ENCODE measurements at places on chromosomes 12 and 14.

- no peak for DNase-seq
Measured at GRCh38 chr14:68603533-68604360, 189.1 kb downstream of the ZFP36L1 start.

DNA sequence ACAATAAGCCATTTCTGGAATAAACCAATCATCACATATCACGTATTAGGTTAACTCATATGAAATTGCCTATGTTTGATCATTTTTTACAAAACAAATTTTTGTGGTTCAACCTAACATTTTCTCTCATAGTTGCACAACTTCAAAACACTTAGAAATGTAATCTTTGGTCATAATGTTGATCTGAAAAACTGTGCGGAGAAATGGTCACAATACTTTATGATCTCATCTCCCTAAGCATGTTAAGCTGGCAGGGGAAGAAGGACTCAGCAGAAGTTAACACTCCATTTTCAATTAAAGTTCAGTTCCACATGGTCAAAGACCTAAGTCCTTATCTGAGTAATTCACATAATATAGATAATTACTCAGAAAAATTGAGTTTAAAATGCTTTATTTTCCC, 194.8 kb downstream of the CAPZA3 start:
- DNase-seq = no peak

- no peak for DNase-seq
Measured at GRCh38 chr12:22196236-22196635, 138.3 kb downstream of the ST8SIA1 start.

GRCh38 chr12:645563-646071, 17.6 kb downstream of the NINJ2 start:
- DNase-seq = no peak

- DNase-seq = no peak
Measured at GRCh38 chr12:45615268-45615667, 114.2 kb upstream of the ARID2 start.

DNA sequence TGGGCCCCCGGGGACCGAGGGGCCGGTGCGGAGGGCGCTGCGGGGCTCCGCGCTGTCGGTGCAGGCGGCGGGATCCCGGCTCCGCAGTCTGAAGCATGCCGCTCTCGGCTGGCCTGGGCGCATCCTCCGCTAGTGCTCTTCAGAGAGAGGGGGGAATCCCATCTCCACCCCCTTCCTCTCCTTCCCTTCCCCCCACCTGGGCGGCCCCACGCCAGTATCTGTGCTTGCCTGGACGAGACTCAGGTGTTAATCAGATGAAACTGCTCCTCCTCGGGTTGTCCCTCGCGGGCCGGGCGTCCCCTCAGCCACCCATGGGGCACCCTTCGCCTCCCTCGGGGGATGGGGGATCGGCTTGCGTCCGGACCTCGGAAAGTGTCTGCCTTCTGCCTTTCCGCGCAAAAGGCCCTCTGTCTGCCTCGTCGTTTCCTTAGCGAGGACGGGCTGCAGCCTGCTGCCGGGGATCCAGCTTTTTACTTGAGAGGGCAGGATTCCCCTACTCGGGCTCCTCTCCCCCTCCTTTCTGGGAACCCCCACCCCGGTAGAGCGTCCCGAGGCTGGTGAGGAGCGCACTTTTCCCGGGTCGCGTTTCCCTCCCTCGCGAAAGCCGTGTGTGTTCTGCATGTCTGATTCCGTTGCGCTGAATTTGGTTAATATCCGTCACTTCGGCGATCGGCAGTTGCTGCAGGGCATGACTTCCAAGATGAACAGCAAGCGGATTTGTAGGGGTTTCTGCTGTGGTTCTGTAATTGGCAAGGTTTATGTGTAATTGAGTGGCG, 1.1 kb downstream of the GPHN start:
- DNase-seq = no peak

GRCh38 chr12:124026755-124027745, 54.0 kb downstream of the ZNF664 start:
- DNase-seq = no peak

GRCh38 chr14:51473808-51474565, 177.7 kb upstream of the FRMD6 start:
- no peak for DNase-seq

GRCh38 chr12:124733086-124733485, 130.6 kb downstream of the SCARB1 start:
- no peak for DNase-seq

GRCh38 chr14:76456200-76456599, 80.3 kb downstream of the ESRRB start:
- DNase-seq = no peak

DNA sequence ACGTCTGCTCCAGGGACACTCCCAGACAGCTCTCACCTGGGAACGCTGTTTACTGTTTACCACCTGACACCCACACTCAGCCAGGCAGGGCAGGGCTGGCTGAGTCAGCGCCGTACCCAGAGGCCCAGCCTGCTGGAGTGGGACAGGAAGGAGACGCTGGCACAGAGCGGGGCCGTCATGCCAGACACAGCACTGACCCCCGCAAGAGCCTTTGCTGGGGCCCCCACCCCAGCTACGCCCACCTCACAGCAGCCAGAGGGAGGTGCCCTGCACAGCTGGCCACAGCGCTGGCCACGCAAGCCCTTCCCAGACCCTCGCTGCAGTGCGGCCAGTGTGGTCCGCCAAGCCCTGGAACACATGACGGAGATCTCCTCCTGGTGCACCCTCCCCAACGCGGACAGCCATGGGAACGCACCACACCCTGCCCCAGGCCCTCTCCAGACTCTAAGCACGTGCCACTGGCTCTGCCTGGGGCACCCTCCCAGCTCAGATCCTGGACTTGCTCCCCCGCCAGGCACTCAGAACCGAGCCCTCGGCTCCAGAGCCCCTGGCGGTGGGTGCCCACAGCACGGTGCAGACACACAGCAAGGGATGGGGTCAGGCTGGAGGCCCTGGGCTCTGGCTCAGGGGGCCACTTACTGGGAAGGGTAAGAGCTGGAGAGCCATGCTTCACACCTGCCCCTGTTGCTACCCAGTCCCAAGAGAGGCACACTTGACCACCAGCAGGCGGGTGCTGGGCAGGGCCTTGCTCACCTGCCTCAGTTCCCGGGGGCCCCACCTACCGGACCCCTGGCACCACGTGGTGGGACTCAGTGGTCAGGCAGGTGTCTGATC, 5.7 kb downstream of the AHNAK2 start:
- DNase-seq = no peak

GRCh38 chr14:20277409-20277808, 28.3 kb downstream of the TTC5 start:
- no peak for DNase-seq

- no peak for DNase-seq
Measured at GRCh38 chr14:21534576-21534975, 8.4 kb upstream of the SALL2 start.

DNA sequence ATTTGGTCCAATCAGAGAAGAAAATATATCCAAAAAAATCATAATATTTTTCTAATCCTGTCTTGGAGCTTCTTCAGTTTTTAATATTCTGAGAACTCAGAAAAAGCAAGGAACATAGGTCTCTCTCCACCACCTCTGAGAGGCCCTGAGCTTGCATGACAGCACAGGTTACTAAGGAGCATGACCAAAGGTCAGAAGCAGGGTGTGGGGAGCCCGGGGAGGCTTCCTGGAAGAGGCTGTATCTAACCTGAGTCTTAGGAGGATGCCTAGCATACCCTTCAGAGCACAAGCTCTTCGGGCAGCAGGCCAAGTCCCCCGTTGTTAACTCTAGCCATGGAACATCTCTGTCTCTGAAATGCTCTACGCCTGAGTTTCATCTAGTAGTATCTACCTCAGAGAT, 15.7 kb upstream of the STON2 start:
- no peak for DNase-seq

GRCh38 chr14:76090616-76091391, 60.9 kb upstream of the GPATCH2L start:
- DNase-seq = no peak

DNA sequence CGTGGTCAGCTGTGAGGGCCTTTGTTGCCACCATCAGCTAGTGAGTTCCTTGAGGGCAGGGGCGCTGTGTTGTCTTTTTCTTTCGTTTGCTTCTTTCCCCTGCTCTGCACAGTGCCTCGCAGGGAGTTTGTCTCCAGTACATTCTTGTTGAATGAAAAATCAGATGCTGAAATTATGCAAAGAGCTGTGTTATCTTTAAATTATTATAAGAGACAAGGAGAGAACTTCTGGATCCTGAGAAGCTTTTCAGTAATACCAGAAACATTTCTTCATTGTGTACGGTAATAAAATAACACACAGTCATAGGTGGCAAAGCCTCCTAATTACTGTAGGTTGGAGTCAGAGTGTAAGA, 14.9 kb downstream of the EML1 start:
- no peak for DNase-seq

GRCh38 chr14:47763188-47763854, 87.9 kb upstream of the MDGA2 start:
- DNase-seq = no peak

DNA sequence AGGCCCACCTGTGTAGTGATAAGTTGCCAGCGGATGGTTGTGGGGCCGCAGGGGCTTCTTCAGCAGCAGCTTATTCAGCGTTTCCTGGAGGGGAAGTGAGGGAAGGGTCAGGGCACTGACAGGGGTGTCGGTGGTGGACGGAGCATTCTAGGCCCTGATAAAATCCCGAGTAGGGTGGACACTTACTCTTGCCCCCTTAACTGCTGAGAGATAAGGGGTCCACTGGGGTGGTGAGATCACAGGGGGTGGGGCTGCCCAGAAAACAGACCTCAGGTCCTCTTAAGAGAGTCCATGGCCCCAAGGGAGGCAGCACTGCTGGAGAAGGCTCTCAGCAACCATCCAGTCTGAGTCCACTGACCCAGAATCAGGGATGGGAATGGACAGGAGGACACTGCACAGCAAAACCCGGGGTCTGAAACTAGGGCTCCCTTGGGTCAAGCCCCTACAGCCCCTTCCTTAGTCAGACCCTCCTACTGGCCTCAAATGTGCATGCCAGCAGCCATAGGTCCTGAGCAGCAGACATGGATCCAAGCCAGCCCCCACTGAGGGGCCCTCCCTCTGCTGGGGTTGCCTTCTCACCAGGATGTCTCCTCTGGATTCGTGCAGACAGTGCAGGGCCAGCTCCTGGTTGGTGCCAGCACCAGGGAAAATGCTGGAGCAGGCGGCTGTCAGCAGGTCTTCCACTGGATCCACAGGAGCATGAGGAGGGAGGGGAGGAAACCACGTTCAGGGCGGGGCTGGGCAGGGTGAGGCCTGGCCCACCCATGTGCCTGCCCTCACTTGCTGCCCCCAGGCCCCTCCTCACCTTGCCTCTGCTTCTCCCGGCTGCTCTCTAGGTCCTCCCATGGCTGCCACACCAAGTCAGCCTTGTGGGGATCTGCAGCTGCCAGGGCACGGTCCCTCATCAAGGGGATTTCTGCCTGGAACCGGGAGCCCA, 12.1 kb upstream of the PNMA1 start:
- DNase-seq = no peak

DNA sequence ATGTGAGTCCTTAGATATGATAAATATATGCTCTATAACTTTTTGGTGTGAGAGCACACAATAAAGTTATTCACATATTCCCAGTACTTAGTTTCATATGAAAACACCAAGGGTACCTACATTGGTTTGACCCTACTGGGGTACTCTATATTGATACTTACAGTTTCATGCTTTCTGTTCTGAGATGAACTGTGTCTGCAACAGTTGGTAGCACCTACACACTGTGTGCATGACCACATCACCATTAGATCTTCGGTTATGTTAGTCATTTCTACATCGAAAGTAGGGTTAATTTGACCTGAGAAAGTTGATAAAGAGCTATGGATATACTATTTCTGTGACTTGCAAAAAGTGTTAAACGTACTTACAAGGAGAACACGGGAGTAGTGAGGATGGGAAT, 337.2 kb downstream of the NPAS3 start:
- DNase-seq = no peak

GRCh38 chr12:3531496-3531895, 40.5 kb downstream of the PRMT8 start:
- no peak for DNase-seq

DNA sequence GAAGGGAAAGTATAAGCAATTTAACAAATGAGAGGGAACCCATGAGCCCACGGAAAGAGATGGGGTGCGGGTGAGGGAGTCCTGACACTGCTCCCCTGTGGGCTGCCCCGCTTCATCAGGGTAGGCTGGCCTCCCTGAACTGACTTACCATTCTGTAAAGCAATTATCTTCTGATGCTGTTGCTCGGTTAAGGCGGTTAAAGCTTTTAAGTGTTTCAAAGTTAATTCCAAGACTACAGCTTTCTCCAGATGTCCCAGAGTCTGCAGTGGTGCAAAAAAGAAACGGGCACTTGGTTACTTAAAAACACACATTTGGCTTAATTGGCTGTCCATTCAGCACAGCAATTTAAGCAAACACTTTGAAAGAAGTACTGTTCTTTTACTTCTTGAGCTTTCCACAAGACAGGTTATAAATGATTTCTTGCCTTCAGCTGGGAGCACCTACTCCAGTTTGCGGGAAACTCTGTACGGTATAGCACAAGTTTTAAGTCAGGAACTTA, 1.3 kb downstream of the BHLHE41 start:
- no peak for DNase-seq

DNA sequence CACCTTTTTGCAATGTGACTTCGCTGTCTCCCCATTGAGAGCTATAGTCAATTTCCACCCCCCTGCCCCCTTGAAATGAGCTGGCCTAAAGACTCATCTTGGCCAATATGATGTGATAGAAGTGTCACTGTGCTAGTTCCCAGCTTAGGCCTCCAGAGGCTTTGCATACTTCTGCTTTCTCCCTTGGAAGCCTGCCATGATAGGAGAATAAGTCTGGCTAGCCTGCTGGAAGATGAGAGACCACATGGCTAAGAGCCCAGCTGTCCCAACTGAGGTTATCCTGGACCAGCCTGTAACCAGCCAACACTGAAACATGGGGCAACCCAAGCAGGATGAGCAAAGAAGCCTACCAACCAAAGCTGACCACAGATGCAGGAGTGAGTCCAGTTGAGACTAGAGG, 196.9 kb downstream of the GRIN2B start:
- DNase-seq = no peak

- no peak for DNase-seq
Measured at GRCh38 chr12:96878704-96879103, 28.4 kb upstream of the NEDD1 start.

DNA sequence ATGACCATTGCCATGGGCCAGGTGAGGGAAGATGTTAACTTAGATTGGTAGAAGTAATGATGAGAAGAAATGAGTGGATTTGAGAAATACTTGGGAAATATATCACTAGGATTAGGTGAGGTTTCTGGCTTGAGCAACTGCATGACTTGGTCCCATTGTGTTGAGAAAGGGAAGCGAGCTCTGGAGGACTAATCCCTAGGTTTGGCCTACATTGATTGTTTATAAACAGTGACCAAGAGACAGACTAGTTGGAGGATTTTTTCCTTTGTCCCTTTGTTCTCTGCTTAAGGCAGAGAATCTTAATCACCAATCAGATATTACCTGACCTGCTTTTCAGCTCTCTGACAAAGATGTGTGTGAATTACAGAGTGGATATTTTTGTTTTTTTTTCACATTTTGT, 100.5 kb downstream of the AEBP2 start:
- DNase-seq = no peak

GRCh38 chr12:89349814-89350213, 2.5 kb downstream of the DUSP6 start:
- no peak for DNase-seq

- no peak for DNase-seq
Measured at GRCh38 chr12:22083167-22083566, 37.1 kb downstream of the CMAS start.

GRCh38 chr14:64673748-64674147, 30.5 kb upstream of the PLEKHG3 start:
- no peak for DNase-seq

All from GM12864 (cell line).